ENCODE measurements at places on chromosomes 11 and 22.
A peak's percentile ranks its signal among the peaks of the same experiment; 100 is the strongest.

DNA sequence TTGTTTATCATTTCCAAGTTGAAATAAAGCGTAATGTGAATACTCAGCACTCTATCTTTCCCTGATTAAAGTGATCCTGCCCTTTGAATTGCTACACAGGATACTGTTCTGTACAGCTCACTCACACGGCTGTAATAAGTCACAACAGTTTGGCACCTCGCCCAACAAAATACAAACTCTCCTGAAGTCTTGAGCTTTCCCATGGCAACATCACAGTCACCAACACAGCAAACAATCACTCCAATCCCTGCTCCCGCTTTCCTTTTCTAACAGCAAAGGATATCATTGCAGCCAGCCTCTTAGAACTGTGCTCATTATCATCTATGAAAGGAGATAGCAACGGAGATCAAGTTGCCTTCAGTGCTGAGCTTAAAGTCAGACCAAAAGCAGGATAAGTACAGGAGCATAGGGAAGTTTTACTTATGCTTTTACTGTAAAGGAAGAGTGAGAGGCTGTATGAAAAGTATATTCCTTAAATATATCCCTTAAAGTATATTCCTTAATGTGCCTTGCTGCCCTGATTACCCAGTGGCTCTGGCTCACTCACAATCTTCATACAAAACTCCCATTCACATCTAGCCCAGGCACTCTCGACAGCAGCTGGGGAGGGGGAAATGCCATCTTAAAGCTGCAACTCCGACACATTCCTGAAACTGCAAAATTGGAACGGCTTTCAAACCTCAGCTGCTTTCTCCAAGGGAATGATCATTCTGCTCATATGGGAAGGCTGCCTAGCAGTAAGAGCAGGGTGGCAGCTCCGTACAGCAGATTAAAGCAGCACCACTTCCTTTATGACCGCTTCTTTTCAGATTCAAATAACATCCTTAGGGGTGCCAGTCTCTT is 35.8 kb downstream of the MAML2 start:
- peak; percentile 87 for DNase-seq

- no peak for DNase-seq
Observed at GRCh38 chr11:121138259-121138658, 37.2 kb downstream of the TECTA start.

DNA sequence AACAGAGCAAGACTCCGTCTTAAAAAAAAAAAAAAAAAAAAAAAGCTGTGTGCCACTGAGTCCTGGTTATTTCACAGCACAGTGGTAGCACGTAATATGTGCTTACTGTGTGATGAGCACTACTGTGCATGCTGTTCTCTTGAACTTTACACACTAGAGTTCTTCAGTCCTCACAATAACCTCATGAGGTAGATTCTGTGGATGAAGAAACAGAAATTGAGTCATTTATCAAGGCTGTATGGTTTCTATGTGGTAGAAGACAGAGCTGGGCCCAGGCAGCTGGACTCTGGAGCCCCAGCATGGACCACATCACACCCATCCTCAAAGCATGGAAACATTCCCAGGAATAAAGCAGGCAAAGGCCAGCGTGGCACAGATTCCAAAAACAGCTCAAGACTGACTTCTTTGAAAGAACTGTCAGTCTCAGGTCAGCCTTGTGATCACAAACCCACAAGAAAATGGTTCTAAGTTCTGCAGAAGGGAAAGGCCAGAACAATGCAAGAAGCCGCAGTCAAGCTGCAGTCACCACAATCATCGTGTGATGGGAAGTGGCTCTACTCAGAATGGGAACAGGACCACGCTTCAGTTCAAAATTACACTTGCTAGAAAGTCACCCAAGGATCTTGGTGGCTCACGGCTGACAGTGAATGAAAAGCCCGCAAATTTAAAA is 49.5 kb downstream of the MICAL3 start:
- DNase-seq: no peak

- DNase-seq: no peak
Observed at GRCh38 chr22:31861226-31861840, 83.0 kb upstream of the YWHAH start.

- DNase-seq: no peak
Observed at GRCh38 chr11:133360860-133361688, 171.2 kb downstream of the OPCML start.

DNA sequence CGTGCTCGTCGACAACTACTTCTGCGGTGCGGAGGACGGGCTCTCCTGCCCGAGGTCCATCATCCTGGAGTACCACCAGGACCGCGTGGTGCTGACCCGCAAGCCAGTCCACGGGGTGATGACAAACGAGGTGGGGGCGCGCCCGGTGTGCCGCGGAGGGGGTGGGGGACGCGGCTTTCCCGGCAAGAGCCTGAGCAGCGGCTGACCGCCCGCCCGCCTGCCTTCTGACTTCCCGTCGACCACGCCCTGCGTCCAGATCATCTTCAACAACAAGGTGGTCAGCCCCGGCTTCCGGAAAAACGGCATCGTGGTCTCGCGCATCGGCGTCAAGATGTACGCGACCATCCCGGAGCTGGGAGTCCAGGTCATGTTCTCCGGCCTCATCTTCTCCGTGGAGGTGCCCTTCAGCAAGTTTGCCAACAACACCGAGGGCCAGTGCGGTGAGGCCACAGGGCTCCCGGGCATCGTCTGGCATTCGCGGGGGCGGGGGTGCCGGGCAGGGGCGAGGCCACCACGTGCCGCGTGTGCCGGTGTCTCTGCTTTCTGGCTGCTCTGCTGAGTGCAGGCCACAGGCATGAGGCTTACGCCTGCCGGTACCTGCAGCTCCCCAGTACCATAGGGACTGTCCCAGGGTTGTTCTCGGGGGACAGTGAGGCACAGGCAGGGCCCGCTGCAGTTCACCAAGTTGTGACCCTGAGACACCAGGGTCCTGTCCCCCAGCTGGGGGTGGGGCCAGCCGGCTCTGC is 28.5 kb upstream of the MUC5B start:
- DNase-seq: peak; percentile 60

- no peak for DNase-seq
Observed at GRCh38 chr11:41119484-41119883, 340.0 kb downstream of the LRRC4C start.

DNA sequence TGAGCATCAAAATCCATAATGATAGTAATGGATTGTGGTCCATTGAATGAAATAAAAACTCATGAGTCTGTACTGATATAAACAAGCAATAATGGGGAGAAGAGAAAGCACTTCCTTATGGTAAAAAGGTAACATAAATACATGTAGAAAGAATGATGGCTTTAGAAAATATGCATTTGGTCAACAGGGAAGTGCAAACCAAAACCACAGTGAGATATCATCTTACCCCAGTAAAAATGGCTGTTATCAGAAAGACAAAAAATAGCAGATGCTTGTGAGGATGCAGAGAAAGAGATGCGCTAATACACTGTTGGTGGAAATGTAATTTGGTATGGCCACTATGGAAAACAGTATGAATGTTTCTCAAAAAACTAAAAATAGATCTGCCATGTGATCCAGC is 6.9 kb upstream of the MMP20 start:
- no peak for DNase-seq

GRCh38 chr22:22884010-22884887 is 3.4 kb upstream of the IGLL5 start:
- DNase-seq: peak; percentile 34

DNA sequence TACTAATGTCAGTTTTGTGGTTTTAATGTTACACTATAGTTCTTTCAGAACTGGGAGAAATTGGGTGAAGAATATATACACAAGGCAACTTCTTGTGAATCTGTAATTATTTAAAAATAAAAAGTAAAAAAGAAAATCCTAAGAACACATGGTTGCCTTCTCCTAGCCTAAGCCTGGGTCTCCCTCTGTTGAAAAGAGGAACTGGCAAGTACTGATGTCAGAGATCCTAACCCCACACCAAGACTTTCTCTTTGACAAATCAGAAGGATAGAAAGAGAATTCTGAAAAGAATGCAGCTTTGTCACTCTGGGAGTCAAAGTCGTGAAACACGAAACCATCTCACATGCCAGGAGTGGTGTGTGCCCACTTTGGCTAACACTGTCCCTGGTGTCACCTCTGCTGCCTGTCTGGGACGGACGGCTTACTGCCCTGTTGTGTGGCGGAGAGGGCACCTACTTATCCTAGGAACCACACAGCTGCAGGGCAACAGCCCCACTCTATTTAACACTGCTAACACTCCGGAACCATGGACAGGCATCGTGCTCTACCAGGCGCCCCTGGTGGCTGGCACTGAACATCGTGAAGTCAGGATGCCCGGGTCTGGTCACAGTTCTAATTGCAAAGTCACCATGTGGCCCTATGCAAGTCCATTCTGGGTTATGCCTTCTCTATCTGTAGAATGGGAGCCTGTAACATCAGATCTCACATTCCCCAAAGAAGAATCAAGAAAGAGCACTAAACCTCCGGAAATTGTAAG is 108.7 kb upstream of the CD82 start:
- no peak for DNase-seq

- no peak for DNase-seq
Observed at GRCh38 chr11:20634044-20634443, 34.6 kb downstream of the SLC6A5 start.

- DNase-seq: no peak
Observed at GRCh38 chr11:124779568-124779967, 17.5 kb upstream of the ESAM start.

DNA sequence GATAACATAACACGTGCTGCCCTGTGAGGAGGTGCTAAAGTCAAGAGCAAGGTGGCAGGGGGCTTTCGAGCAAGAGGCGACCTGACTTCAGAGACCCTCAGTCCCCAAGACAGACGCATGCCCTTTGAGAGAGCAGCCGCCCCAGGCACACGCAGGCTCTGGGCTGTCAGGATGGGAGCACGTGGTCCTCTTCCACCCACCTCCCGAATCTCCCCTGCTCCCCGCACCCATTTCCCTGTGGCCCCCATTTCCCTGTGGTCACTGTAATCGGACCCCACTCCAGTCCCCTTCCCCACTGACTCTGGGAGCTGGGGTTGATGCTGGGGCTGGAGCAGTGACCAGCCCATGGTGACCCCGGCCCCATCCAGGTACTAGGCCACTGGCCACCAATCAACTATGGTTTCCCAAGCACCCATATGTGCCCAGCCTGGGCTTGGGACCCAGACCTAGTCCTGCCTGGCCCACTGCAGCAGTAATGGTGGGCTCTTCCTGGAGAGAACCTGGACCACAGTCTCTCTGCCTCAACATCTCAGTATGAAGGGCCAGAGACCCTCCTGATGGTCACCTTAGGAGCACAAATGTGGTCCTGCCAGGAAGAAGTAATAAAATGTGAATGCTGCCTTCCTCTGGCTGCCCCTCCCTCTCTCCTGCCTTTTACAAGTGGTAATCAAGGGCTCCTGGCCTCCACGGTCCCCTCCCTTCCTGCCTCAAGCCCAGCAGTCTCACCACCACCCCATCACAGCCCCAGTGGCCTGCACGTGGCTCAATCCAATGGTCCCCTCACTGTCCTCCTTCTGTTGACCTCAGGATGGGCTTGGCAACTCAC is 39.0 kb downstream of the IGLL5 start:
- no peak for DNase-seq

DNA sequence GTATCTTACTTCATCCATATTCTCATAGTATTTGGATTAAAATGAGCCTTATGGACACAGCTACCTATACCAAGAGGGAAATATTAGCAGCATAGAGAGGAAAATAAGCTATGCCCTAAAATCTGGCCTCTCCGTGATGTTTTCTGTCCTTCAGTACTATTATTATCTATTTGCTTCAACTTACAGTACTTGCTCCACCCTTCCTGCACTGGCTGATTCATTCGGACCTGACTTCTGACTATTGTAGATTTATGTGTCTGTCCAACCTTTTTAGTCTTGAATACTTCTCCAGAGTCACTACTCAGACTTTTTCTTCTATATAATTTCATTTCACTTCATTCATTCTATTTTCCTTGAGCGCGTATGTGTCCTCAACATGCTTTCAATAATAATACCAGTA is 45.1 kb upstream of the SESN3 start:
- DNase-seq: no peak

- DNase-seq: no peak
Observed at GRCh38 chr22:50723991-50724390, 14.0 kb upstream of the ACR start.

DNA sequence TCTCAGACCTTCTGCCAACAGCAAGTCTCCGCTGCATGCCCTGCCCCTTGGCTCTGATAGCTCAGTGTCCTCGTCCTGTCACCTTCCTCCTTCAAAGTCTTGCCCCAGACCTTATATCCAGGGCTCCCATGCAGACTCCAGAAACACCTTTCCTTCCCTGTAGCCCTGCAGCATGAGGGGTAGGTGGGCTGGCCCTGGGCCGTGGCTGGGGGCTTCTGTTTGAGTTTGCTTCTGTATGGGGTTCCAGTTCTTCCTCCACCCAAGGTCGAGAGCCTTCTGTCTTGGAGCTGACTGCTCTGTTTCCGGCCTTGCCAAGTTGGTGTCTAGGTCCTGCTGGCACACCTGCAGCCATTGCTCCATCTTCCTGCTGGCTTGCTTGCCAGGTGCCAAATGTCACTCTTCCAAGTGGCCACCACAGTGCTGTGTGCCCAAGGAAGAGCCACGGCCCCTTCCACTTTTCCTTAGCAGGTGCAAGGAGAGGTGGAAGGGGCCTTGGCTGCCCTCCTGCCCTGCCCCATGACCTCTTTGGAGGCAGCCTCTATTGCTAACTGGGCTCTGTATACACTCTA is 74.8 kb upstream of the NECTIN1 start:
- DNase-seq: no peak

GRCh38 chr22:46185283-46185682 is 35.0 kb downstream of the PPARA start:
- DNase-seq: no peak

- DNase-seq: no peak
Observed at GRCh38 chr11:105860105-105860504, 161.9 kb downstream of the MSANTD4 start.

DNA sequence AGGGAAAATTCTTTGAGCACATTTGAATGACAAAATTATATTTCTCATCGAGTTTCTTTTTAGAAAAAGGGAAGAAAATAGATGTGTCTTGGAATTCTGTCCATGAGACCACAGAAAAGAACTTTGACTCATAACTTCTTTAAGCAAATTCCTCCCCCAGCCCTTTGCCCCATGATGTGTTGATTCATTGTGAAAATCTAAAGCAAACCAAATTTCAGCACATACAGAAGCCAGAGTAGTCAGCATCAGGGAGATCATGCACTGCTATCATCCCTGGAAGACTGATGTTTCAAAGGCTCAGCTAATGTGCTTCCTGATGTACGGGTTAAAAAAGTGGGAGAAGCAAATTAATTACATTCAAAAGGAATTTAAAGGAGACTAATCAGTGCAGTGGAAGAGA is 159.7 kb downstream of the FAT3 start:
- no peak for DNase-seq

- DNase-seq: no peak
Observed at GRCh38 chr11:132865623-132866022, 666.7 kb downstream of the OPCML start.

All from heart left ventricle (tissue), 16 donors.